Hematopoietic multipotent progenitor cell treated with erythropoietin and hydrocortisone succinate and interleukin-3 and kit ligand, for 4 days (in vitro differentiated cells): ENCODE measurements at places on chromosomes 11 and 22.

DNA sequence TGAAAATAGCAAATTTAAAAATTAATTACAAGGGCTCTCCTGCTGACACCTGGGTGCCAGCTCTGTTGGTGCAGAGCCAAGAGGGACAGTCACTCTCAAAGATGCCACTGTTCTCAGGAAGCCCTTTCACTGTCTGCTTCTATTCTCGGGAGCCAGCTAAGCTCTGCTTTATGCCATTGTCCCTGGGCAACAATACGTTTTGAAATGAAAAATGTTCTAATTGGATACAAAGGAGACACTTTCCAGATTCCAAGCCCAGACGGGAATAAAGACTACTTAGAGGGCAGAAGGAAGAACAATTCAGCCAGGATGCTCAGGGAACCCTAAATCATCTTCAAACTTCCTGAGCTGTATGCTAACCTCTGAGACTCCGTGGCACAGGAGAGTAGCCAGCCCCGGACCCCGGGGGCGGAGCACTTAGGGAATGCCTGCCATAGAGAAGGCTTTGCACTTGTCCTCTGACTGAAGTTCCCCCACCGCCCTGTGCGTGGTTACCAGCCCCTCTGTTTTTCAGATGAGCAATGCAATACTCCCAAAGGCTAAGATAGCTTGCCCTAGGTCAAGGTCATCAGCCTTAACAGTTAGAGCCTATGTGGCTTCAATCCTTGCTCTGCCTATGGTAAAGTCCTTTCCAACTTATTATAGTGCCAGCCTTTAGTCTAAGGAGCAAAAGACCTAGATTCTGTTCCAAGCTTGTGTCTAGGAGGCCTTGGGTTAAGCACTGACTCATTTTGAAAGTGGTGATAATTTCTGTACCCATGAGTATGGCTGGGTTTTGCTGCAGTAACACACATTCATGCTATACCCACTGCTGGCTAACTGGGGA is 150.9 kb downstream of the CACNA1I start:
- no peak for DNase-seq

- DNase-seq: no peak
These were observed 837.8 kb downstream of the TBC1D22A start for GRCh38 chr22:47600281-47600680.

DNA sequence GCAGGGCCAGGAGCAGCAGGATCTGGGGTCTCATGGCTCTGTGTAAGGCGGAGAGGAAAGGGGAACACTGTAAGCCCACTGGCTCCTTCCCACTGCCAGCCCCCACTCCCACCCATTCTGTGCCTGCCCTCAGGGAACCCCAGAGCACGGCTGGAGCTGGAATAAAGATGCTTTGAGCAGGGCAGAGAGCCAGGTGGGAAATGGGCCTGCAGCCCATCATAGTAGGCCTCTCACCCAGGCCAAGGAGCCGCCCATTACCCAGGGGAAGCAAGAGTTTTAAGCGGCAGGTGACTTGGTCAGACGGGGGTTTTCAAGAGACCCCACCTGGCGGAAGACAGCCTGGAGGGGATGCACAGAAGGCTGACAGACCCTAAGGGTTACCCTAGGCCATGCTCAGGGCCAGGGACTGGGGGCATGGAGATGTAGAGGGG is 4.6 kb downstream of the LRRC32 start:
- no peak for DNase-seq

DNA sequence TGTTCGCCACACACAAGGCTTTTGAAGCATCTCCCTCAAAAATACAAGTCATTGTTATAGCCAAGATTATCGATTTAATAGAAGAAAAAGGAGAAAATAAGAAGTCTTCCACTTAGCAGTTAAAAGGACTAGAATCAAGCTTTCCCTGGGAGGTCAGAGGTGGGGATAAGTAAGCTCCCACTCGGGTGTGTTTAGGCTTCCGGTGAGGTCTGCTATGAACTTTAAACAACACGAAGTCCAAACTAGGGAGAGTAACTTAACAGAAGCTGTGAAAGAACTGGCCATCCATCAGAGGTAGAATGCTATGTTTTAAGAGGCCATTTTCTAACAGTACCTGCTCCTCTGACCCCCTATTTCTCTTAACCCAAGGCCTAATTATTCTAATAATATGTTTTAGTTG is 91.4 kb upstream of the APOA1 start:
- no peak for DNase-seq

GRCh38 chr11:119991669-119992068 is 146.2 kb downstream of the TRIM29 start:
- DNase-seq: no peak

DNA sequence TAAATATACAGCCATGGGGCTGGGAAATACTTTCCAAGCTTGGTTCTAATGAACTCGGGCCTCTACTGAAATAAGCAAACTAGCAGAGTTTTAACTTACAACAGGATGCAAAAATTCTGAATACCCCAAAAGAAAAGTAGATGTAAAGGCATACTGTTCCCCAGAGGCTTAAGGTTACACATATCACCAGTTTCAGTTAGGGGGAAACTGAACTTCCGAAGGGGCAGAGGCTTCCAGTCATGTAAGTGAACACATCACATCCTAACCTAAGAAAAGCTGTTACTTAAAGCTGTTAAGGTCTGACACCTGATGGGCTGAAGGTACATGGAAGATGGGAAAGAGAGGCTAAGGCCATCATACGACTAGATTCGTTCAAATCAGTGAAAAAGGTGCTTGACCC is 2.3 kb downstream of the GAB2 start:
- no peak for DNase-seq

DNA sequence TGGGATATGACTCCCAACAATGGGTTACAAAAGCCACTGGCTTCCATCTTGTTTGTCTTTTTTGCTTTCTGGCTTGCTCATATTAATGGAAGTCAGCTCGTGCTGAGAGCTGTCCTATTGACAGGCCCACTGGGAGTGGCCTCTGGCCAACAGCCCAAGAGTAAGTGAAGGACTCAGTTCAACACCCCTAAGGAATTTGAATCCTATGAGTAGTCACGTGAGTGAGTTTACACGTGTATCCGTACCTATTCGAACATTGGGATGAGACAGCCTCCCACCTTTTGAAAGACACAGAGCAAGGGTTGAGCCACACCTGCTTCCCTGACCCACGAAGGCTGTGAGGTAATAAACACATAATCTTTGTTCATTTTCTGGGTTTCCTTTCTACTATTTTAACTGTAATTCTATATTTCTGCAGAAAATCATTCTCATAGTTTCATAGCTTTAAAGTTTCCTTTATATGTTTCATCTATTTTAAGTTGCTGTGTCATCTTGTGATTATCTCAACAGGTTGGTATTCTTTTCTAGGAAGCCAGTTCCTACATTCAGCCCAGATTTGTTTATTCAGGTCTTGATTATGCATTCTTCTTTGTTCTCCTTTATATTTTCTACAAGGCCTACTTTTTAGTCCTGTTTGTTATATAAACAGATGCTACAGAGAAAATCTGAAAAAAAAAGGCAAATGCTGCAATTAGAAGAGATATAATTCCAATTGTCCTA is 802.3 kb downstream of the CNTN5 start:
- no peak for DNase-seq

GRCh38 chr11:662689-663274 is 25.7 kb downstream of the DRD4 start:
- DNase-seq: peak; percentile 74

DNA sequence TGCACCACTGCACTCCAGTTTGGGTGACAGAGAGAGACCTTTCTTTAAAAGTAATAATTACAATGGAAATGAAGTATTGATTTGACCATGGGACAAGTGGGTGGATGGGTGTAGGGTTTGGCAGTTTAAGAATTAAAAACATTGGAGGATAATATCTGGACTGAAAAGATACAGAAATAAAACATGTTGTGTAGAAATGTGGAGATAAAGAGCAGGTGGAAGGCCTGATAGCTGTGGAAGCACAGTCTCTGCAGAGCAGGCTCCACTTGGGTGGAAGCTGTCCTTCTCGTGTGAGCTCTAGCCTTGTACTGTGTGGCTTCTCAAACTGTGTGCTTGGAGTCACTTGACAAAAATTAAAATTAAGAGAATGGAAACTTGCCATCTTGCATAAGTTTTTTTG is 25.6 kb downstream of the APLP2 start:
- peak; percentile 88 for DNase-seq

GRCh38 chr11:22728600-22729389 is 62.4 kb downstream of the GAS2 start:
- DNase-seq: no peak

GRCh38 chr11:95140397-95141033 is 50.9 kb downstream of the ENDOD1 start:
- no peak for DNase-seq

DNA sequence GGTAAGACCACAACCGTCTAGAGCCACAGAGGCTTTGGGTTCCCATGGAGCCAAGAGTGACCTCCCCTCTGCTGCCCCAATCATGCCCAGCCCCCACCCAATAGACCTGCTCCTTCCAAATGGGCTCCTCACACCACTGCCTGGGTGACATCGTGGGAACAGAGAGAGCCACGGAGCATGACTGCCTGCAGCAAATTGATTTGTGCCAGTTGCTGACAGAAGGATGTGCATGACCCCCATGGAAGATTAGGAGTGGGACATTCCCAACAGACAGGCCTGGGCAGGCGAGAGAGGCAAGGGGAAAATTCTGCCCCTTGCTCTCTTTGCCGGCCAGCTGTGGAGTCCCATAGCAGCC is 88.5 kb downstream of the TENM4 start:
- DNase-seq: no peak

GRCh38 chr11:64695548-64695947 is 27.4 kb downstream of the NRXN2 start:
- DNase-seq: no peak
